SW 1271 (cell line): ENCODE measurements at places on chromosomes 7 and 10.
A peak's percentile ranks its signal among the peaks of the same experiment; 100 is the strongest.

- DNase-seq = no peak
Measured at GRCh38 chr7:158728911-158729645, 24.5 kb upstream of the NCAPG2 start.

DNA sequence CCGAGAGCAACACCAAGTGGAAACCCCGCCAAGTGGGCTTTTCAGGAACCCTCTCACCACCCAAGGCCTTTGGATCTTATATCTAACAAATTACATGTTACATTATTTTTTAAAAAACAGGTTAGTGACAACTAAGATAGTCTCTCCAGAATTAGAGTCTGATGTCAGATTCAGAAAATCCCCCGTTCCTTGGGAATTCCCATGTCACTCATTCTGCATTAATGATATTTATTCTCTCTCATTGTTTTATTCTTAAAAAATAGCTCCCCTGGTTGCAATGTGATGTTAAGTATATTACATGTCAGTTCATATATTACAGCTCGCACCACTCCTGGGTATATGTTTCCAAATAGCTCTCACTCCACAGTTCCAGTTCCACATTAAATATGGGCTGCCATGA is 81.8 kb downstream of the WNT2 start:
- DNase-seq = no peak

GRCh38 chr7:50262446-50262845 is 42.1 kb upstream of the IKZF1 start:
- no peak for DNase-seq

- no peak for DNase-seq
Measured at GRCh38 chr7:54339073-54339472, 203.1 kb upstream of the VSTM2A start.

DNA sequence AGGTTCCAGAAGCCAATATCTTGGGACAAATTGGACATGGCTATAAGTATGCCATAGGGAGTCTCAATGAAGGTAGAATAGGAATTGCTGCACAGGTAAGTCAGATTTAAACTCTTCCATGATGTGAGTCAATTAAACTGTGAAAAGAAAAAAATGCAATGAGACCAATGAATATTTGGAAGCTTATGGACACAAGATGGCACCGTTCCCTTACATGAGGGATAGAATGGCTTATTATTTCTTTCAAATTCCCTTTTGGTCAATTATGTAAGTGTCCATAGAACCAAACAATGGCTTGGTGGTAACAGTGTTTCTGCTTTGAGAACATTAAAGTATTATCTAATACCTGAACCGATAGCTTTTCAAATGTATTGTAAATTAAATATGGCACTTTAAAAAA is 35.6 kb downstream of the ACADSB start:
- DNase-seq = peak; percentile 43

DNA sequence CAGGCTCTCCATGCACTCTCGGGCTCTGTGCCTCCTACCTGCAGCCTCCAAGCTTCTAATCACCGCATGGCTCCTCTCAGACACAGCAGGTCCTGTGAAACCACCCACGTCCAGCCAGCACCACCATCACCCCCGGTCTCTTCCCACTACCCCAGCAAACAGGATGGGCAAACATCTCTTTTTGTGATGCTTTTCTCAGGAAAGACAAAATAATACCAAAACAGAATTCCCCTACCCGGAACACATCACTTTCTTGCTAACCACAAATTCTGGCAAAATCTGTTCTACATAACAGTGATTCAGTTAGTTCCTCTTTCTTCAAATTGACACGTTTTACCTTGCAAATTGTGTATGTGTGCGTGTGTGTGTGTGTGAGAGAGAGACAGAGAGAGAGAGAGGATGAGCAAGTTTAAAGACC is 6.5 kb downstream of the SNX8 start:
- DNase-seq = no peak

- DNase-seq = no peak
Measured at GRCh38 chr10:92567952-92568600, 5.8 kb downstream of the IDE start.

DNA sequence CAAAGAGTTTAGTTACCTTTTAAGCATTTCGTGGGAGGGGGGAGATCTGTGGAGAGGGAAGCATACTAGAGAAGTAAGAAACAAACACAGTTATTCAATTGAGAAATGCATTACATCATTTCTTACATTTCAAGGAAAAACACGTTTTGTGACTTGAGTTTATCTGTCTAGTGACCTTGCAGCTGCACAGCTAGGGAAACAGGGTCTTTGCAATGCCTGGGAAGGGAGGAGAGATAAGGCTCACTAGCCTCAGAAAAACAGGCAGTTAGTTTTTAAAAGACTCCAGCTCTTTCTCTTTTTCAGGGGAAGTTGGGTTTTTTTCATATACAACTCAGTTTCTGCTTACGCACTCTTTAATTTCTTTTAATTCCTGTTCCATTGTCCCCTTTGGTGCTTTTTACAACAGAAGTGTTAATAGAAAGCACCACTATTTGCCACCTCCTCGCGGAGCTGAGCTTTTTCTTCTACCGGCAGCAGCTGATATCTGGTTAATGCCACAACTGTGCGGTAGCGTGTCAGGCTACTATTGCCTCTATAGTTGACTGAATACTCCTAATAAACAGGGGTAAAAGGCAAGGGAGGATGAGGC is 5.6 kb downstream of the CYP3A43 start:
- no peak for DNase-seq

GRCh38 chr10:13483073-13483472 is 45.7 kb downstream of the BEND7 start:
- no peak for DNase-seq

- DNase-seq = no peak
Measured at GRCh38 chr10:96448021-96448457, 65.7 kb downstream of the TLL2 start.

GRCh38 chr10:76647301-76647700 is 990.3 kb downstream of the KCNMA1 start:
- DNase-seq = no peak

- DNase-seq = no peak
Measured at GRCh38 chr7:157233677-157234076, 95.0 kb downstream of the UBE3C start.

DNA sequence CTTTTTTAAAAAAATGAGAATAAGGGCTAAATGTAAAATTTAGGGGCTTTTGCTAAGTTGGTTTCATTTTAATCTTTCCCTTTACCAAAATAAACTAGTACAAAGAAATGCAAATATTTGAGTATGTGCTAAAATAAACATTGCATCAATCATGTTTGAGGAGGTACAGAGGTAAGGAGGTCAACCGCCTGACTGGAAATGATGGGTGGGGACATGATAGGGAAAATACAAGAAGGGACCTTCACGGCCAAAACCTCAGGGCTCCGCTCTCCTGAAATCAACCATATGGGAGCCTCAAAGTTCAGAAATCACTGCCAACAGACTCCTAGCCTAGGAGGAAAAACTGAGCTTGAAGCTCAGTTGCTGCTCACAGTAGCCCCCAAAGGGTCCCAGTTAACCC is 207.6 kb downstream of the AHR start:
- no peak for DNase-seq

GRCh38 chr7:110130669-110131068 is 960.3 kb upstream of the LRRN3 start:
- DNase-seq = no peak

DNA sequence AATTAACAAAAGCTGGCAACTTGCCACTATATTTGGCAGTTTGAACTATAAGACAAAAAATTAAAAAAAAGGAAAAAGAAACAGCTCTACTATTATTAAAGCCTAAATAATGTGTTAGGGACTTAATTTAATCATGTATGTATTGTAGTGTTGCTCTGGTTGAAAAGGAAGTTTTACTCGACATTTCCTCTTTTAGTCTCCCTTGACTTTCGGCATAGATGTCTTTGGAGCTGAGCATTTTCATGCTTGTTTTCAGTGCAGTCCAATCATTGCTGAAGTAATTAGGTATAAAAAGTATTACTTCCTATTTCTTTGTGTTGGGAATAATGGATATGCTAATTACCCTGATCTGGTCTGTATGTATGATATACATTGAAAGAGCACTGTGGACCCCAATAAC is 216.8 kb upstream of the KLF6 start:
- no peak for DNase-seq

GRCh38 chr7:40891232-40891631 is 756.4 kb downstream of the SUGCT start:
- DNase-seq = no peak

GRCh38 chr7:65477326-65477725 is 103.7 kb downstream of the ZNF92 start:
- DNase-seq = no peak

DNA sequence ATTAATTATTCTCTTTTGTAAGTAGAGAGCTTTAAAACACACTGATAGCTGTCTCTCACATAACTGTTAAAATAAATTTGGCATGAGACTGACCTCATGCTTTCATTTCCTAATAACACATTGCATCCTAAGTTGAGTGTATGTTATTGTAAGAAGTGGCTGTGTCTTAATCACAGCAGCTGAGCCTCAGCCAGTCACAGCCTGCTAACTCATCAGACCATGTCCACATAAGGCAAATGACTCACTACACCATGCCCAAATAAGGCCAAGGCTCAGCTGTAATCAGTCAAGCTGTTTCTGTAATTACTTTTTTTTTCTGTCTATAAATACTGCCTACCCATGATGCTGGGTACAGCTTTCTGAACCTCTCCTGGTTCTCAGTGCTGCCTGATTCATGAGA is 860.9 kb downstream of the XPNPEP1 start:
- DNase-seq = no peak

GRCh38 chr10:3779158-3779741 is 5.8 kb downstream of the KLF6 start:
- DNase-seq = peak; percentile 8

DNA sequence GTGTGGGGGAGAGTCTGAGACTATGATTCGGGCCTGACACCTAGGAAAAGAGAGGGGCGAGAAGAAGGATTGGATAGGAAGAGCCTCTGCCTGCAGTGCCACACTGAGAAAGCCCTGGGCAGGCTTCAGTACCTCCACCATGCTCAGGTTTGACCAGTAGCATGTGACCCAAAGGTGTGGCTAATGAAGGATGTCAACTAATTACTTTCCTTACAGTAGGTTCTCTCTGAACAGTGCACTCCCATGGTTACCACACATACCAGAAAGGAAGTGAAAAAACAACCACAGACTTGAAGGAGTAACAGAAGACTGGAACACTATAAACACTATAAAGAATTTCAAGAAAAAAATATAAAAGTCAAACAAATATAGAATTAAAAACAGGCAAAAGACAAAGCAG is 46.2 kb downstream of the SEM1 start:
- no peak for DNase-seq

DNA sequence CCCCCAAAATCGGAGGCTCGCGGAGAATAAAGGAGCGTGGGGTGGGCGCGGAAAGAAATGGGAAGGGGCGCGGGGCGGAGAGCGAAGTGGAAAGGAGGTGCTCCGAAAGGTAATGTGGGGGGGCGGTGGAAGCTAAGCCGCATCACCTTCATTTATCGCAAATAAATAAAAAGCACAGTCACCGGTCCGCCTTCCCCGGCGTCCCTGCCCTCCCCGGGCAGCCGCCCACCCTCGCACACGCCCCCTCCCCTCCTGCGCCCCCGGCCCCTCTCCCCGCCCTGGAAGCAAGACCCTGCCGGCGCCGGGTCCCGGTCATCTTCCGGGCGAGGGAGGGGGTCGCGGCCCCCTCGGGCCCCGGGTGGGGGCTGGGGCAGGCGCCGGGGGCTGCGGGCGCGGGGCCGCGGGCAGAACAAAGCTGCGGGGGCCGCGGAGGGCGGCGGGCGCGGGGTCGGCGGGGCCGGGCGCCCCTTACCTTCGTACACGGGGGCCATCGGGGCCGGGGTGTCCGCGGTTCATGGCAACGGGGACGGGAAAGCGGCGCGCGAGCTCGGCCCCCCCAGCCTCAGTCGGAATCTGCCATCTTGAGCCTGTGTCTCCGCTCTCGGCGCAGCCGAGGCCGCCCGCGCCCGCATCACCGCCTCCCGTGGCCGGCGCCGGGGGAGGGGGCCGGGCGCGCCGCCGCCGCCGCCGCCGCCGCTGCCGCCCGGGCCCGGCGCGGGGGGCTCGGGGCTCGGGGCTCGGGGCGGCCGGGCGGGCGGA is 486 bp downstream of the HIPK2 start:
- DNase-seq = no peak

GRCh38 chr10:132850896-132851295 is 64.9 kb upstream of the NKX6-2 start:
- no peak for DNase-seq

GRCh38 chr10:45144326-45145070 is 143.8 kb downstream of the ZNF22 start:
- DNase-seq = no peak
